ENCODE measurements at places on chromosomes 2 and 18.

DNA sequence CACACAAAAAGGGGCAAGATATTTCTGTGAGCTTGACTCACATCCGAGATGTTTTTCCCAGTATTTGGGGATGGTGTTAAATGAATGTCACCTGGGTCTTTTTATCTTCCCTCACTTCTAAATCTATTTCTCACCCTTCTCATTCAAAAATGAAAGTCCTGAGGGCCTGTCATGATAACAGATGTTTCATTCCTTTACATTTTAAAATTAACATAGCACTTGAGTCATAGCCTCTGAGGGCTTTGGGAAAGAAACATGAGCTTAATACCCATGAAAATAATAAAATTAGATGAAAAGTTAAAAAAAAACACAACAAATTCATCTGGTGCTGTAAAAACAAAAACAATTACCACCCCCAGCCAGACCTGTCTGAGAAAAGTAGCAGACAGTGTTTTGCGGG is 226.7 kb downstream of the HNMT start:
- no peak for DNase-seq

DNA sequence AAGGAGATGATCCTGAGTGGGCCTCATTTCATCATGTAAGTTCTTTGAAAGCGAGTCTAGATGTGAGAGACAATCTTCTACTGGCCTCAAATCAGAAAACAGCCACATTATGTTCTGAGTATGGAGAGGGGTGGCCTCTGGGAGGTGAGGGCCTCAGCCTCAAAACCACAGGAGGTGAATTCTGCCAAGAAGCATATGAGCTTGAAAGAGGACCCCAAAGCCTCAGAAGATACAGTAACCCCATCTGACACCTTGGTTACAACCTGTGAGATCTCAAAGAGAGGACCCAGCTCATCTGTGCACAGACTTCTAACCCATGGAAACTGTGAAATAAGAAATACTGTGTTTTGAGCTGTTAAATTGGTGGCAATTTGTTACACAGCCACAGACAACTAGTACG is 200.1 kb downstream of the ARHGAP15 start:
- DNase-seq = no peak

DNA sequence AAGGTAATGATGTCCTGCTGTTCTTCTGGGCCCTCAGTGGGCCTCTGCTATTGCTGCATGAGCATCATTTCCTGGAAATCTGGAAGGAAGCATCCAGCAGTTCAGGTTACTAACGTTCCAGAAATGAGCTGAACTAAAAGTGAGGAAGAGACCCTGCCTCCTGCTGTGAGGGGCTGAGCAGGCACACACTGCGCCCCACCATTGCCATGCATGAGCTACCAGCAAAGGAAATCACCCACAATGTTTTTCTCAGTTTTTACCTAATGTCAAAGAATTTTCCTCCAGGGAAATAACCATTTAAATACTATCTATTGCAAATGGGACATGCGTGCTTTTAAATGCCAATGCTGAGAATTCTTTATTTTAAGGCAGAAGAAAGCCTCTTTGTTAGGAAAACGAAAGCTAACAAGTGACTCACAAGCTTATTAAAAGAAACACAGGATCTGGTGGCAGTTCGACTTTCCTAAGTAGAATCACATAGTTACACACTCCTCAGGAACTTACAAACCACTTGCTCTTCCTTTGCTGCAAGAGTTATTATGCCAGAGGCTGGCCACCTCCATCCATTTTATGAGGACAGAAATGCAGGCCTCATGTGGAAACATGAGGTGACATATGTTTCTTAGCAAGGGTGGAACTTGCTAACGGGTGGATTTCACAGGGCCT is 152.6 kb upstream of the TTC39C start:
- DNase-seq = no peak

- no peak for DNase-seq
Measured at GRCh38 chr2:205989271-205990071, 96.5 kb downstream of the INO80D start.

- peak; percentile 49 for DNase-seq
Measured at GRCh38 chr2:241773511-241774418, 2.9 kb upstream of the GAL3ST2 start.

DNA sequence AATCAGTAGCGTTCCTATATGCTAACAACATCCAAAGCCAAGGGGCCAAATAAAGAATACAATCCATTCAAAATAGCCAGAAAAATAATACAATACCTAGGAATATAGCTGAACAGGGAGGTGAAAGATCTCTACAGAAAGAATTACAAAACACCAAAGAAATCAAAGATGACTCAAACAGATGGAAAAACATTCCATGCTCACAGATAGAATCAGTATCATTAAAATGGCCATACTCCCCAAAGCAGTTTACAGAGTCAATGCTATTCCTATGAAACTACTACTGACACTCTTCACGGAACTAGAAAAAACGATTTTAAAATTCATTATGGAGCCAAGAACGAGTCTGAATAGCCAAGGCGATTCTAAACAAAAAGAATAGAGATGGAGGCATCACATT is 57.4 kb downstream of the CCBE1 start:
- DNase-seq = no peak

GRCh38 chr2:182854375-182855105 is 11.9 kb downstream of the FRZB start:
- no peak for DNase-seq

DNA sequence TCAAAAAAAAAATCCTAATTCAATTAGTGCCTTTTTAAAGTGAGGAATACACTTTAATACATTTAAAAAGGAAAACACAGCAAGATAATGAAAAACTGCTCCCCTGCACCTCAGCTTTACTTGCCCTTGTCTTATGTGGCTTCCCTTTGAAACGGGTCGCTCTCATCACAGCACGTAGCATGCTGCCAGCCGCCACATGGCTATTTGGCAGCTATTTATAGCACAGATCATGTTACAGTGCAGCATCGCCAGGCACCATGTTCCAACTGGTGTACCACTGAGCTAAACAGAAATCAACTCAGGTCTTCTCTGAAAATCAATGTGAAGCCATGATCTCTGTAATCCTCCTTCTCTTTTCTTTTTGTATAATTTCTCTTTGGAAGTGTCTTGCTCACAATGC is 65.1 kb downstream of the TMEM182 start:
- no peak for DNase-seq

DNA sequence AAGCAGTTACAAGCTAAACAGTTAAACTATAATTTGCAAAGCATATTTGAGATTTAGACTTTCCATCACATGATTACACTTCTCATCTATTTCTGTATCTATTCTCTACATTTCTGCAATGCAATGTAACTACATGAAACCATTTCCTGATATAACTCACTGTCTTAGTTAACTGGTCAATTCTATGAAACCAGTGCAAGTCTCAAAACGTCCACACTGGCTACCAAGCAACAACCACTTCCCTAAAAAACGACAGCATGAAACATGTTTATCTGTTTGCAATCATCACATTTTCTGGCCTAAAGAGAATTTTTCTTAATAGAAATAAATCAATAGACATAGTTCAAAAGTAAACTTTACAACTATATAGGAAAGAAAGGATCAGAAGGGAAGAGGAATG is 17.4 kb downstream of the FECH start:
- no peak for DNase-seq

DNA sequence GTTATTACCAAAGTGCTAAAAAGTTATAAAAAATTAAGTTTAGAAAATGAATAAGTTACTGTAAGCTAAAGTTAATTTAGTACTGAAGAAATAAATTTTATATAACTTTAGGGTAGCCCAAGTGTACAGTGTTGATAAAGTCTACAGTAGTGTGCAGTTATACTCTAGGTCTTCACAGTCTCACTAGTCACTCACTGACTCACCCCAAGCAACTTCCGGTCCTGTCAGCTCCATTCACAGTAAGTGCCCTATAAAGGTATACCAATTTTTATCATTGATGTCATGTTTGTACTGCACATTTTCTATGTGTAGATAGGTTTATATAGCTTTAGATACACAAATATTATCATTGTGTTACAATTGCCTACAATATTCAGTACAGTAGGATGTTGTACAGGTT is 518.3 kb upstream of the PIK3C3 start:
- DNase-seq = no peak

DNA sequence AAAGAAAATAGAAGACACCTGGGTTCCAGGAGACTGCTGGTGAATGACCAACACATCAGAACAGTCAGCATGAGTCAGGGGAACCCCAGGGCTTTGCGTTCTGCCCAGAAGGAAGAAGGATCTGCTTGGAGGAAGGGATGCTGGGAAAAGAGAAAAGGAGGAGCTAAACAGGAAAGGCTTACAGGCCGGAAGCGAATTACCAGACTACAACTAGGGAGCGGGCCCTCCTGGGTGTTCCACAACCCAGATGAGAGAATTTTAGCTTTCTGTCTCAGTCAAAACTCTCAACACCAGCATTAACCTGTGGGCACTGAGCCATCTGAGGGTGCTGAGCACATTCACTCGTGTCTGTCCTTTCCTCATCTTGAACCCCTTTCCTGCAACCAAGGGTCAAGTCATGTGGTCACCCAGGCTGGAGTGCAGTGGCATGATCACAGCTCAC is 19.2 kb downstream of the CDC42EP3 start:
- DNase-seq = no peak

- no peak for DNase-seq
Measured at GRCh38 chr2:28250006-28250405, 142.7 kb upstream of the FOSL2 start.

GRCh38 chr18:39521164-39521563 is 1955.6 kb upstream of the CELF4 start:
- no peak for DNase-seq

- DNase-seq = no peak
Measured at GRCh38 chr18:36337679-36338402, 40.3 kb downstream of the FHOD3 start.

DNA sequence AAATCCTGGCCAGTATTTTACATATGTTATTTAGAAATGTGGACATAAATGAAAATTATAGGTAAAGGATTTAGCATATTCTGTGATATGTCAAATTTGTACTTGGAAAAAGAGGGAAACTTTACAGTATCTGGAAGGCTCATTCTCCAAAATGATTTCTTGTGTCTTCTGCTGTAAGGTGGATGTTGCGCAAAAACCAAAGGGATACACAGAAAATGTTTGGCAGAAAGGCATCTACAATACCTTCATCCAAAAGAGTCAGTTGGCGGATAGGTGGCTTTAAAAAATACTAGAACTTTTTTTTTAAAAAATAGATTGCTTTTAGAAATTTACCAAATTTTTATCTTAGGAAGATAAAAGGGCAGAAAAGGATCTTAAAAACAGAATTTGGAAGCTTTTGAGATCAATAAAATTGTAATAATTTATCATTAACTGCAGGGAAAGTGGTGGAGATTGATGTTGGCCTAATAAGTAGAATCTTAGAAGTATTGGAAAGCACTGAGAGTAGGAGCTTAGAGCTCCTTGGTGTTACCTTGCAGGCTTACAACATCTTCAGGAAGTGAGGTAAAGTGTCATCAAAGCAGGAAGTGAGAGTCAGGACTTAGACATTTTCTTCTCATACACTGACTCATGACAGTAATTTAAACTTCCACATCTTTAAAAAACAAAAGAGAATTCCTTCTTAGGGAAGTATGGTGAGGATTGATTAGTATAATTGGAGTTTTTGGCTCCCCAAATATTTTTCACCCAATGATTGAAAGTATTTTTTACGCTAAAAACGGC is 2.1 kb downstream of the NABP1 start:
- DNase-seq = no peak

- no peak for DNase-seq
Measured at GRCh38 chr2:69034845-69035244, 21.9 kb downstream of the ANTXR1 start.

GRCh38 chr2:54330162-54330925 is 74.3 kb upstream of the TSPYL6 start:
- peak; percentile 96 for DNase-seq

- DNase-seq = no peak
Measured at GRCh38 chr2:241036397-241036963, 38.1 kb downstream of the SNED1 start.

DNA sequence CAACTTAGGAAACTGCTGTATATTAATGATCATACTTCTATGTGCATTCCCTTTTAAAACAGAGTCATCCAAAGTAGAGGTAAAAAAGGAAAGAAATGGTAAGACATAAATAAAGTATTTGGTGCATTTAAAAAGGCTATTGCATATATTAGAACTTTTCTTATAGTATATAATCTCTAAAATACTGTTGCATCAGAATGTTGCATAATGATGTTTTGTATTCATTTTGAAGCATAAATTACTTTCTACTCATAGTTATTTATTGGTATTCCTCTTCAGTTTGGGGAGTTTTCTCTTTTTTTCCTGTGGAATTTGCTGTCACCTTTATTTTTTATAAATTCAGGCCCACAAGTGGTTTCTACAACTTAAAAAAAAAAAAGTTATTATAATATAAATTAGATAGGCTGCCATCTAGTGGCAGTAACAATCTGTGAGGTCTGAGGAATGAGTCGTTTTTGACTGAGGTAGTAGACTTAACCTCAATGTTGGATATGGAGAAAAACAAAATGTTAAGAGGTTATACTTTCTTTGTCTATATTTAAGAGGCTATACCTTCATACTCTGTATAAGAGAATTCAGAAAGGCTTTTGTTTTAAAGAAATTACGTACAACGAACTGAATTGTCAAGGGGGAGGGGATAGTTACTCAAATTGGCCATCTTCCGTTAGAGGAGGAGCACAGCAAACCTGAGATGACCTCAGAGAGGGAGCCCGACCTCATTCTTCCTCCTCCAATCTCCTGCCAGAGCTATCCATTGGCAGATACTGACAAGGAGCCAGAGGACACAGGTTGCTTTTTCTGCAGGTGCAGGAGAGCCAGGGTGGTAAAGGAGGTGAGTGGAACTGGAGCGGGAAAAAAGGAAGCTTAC is 23.8 kb downstream of the ANKAR start:
- DNase-seq = peak; percentile 54

GRCh38 chr2:162521871-162522650 is 178.1 kb downstream of the GCA start:
- DNase-seq = no peak

DNA sequence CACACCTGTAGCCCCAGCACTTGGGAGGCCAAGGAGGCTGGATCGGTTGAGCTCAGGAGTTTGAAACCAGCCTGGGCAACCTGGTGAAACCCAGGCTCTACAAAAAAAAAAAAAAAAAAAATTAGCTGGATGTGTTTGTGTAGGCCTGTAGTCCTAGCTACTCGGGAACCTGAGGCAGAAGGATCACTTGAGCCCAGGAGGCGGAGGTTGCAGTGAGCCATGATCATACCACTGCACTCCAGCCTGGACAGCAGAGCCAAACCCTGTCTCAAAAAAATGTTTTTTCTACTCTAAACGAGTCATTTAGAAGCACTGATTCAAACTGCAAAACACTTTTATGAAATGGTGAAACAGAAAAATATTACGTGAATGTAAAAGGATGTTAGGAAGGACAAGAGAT is 69.1 kb upstream of the SLC39A10 start:
- DNase-seq = no peak

DNA sequence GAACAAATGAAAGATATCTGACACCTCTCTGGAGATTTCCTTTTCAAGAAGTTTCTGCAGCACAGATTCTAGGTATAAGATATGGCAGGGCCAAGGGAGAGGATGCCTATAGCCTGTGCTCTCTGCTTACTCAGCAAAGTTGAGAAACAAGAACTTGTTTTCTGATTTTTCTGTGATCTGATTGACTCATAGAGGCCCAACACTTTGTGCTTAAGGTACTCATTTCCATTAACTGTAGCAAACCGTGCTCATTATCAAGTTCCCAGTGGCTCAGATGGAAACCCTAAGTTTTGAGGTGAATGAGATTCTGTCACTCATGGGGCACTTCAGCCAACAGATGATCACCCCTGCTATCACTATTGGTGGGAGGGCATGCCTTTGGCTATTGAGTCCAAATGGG is 124.3 kb downstream of the SP100 start:
- no peak for DNase-seq

Measured in mucosa of gallbladder (tissue), 1 donor.